ENCODE measurements at places on chromosomes 7 and 10. TPM values are rescaled to one million over a fixed set of nuclear protein-coding genes. Genes with fewer than 3 reads are reported as not detected.
A peak's percentile ranks its signal among the peaks of the same experiment; 100 is the strongest.

GRCh38 chr7:151299940-151300645, 41.5 kb upstream of the NUB1 start:
- no peak for DNase-seq

- DNase-seq, result no peak
Measured at GRCh38 chr10:5480162-5480941, 19.0 kb downstream of the CALML5 start.

DNA sequence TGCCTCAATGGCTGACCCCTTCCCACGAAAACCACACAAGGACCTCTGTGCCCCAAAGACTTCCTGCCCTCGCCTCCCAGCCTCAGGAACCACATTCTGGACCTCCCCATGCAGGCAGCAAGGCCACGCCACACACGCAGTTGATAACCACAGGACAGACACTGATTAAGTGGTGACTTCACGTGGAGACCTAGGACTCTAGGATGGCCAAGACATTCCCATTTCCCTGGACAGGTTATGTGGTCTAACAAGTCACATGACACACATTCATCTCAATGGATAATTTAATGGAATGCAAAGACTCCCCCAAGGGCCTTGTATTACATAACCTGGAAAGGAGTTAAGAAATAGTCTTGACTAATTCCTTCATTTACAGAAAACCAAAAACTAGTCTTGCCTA, 110.2 kb downstream of the LARP4B start:
- DNase-seq, result no peak

Gene SCRN1
- total RNA-seq, result 18.0 TPM

Gene EN2
- not detected for total RNA-seq

- DNase-seq, result no peak
Measured at GRCh38 chr7:105816954-105817615, 59.3 kb downstream of the ATXN7L1 start.

DNA sequence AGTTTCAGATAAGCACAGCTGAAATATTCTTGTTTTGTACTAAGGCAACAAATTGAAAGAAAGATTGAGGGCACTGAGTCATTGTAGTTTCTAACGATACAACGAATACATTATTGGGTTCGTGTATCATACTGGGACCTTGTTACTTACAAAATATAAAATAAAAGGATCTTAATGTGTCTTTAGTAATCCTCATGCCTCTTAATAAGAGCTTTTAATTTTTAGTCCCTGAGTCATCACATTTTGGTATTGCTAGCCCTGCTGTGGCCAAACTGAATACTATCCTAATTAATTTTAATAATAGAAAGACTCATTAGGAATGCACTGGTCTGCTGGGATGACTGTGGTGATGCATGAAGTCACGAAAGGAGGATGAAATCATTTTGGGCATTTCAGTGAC, 309.7 kb downstream of the EXOC4 start:
- DNase-seq, result no peak

- DNase-seq, result no peak
Measured at GRCh38 chr7:103715376-103716120, 269.5 kb upstream of the SLC26A5 start.

GRCh38 chr7:94492601-94493000, 17.0 kb upstream of the CASD1 start:
- DNase-seq, result no peak

DNA sequence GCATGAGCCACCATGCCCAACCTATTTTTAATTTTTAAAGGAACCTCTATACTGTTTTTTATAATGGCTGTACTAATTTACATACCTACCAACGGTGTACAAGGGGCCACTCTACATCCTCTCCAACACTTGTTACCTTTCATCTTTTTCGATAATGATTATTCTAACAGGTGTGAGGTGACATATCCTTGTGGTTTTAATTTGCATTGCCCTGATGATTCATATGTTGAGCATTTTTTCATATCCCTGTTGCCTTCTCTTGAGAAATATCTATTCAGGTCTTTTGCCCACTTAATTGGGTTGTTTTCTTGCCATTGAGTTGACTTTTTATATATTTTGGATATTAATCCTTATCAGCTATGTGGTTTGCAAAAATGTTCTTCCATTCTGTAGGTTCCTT, 167.0 kb downstream of the CTTNBP2 start:
- DNase-seq, result no peak

Gene ZSWIM8
- 530 TPM for total RNA-seq

- no peak for DNase-seq
Measured at GRCh38 chr7:158820656-158821055, 8.7 kb downstream of the ESYT2 start.

Gene HOXA3
- 15.0 TPM for total RNA-seq

DNA sequence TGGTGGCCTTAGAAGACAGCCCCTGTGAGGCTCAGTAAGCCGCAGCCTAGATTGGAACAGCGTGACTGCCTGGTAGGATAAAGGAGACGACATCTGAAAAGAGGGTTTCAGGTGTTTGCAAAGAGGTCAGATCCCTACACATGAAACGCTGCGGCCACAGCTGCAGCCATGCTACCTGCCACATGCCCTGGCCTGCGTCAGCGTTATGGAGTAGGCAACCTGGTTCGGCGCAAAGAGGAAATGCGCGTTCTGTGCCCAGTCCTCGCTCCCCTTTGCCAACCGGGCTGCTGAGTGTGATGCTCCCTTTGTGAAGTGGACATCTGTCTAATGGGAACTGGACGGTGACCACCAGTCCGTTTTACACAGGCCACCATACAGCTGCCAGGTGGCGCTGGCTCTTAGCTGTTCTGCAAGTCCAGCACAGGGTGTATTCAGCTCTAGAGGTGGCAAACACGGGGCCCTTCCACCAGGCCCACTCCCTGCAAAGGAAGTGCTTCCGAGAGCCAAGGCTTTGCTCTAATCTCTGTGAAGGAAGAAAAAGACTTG, 160.3 kb downstream of the CELF2 start:
- peak; percentile 41 for DNase-seq

Gene FAM237B
- total RNA-seq, result not detected

- DNase-seq, result no peak
Measured at GRCh38 chr7:143936087-143937009, 1.3 kb downstream of the OR2F2 start.

GRCh38 chr10:103504181-103504783, 10.8 kb downstream of the NEURL1 start:
- no peak for DNase-seq

GRCh38 chr10:62618054-62618453, 186.5 kb upstream of the ADO start:
- no peak for DNase-seq

Gene ADRB1
- total RNA-seq, result 1.9 TPM

Gene TSPAN13
- 30.5 TPM for total RNA-seq

Gene SFTPA1
- not detected for total RNA-seq

Data from transverse colon (tissue), 4 donors.